ENCODE measurements at places on chromosomes 5 and 9. TPM values are rescaled to one million over a fixed set of nuclear protein-coding genes. Genes with fewer than 3 reads are reported as not detected.

The NHP2 gene
- total RNA-seq, result 49.6 TPM

The TAS2R1 gene
- total RNA-seq, result not detected

- DNase-seq, result no peak
Observed at GRCh38 chr9:121217609-121218292, 16.1 kb upstream of the RAB14 start.

DNA sequence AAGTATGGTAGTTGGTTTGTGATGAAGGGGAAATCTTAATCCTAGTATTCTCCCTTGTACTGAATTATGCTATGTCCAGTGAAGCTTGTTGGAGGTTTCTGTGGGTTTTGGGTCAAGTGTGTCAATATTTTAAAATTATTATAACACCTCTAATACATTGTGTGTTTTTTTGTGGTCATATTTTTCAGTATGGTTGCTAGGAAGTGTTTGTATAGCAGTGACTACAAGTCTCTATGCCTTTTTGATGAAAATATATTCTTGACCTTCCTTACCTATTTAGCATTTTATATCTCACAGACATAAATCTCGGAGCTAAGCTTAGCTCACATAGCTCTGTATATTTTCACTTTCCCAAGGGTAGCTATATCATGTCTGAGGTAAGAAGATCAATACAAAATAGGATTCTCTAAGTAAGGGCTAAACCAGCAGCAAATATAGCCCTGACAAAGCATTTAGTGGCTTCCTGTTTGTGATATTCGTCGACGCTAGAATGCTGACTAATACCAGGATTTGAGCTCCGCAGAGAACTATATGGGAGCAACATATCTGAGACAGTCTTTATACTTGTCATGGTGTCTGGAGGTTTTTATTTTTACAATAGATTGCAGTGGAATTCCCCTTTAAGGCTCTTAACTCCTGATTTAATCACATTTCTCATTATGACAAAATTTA, 82.3 kb downstream of the MACIR start:
- DNase-seq, result no peak

The GLDC gene
- not detected for total RNA-seq

- DNase-seq, result no peak
Observed at GRCh38 chr5:99019254-99019653, 90.4 kb upstream of the CHD1 start.

DNA sequence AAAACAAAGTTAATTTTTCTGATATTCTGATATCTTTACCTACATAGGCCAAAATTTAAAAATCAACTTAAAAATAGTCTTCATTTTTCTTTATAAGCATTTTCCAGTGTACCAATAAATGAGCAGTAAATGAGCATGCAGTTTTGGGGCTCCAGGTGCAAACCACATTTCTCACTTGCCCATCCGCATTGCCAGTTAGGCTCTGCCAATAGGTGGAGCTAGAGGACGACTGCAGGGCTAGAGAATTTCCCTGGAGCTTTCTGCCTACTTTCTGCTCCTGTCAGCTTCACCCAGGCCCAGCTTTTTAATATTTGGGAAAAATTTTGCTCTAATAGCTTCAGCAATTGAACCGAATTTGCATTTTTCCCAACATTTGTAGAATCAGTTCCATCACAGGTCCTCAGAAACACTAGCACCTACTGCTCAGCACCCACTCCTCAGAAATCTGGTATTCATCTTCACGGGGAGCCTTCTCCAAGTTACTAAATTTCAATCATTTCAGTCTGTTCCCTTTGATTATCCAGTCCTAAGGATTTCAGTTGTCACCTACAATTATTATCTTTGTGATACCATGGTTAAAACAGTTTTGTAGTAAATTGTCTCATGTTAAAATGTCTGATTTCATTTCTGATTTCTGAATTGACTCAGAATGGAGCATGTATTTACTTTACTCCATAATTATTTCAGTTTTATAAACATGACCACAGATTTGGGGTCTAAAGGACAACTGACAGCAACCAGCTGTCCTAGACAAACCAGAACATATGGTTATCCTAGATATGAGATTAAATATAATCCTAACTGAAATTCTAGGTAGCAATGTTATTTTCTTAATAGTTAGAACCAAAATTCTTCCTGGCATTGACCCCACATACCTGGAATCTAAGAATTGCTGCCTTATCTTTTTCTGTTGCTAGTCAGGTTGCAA, 104.6 kb upstream of the FAM174A start:
- peak; percentile 54 for DNase-seq

The MXD3 gene
- 8.5 TPM for total RNA-seq

- no peak for DNase-seq
Observed at GRCh38 chr5:113038714-113039113, 62.1 kb downstream of the DCP2 start.

- DNase-seq, result no peak
Observed at GRCh38 chr5:39650008-39650762, 225.4 kb upstream of the DAB2 start.

GRCh38 chr5:12246036-12246435, 341.8 kb upstream of the CTNND2 start:
- DNase-seq, result no peak

DNA sequence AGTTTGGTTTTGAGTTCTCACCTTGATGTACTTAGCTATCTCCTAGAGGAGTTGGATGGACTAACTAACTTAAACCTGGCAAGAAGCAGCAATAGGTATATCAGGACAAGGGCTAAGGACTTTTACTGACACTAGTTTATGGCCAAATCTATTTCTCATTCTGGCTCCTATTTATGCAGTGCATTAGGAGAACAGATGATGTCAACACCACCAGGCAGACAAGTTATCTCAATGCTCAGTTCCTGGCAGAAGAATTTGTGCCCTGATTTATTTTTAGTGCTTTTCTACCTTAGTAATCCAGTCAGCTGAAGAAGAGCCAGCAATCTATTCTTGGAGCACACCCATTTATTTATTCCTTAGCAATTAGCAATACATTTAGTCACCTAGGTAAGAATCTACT, 30.7 kb upstream of the MYOT start:
- no peak for DNase-seq

DNA sequence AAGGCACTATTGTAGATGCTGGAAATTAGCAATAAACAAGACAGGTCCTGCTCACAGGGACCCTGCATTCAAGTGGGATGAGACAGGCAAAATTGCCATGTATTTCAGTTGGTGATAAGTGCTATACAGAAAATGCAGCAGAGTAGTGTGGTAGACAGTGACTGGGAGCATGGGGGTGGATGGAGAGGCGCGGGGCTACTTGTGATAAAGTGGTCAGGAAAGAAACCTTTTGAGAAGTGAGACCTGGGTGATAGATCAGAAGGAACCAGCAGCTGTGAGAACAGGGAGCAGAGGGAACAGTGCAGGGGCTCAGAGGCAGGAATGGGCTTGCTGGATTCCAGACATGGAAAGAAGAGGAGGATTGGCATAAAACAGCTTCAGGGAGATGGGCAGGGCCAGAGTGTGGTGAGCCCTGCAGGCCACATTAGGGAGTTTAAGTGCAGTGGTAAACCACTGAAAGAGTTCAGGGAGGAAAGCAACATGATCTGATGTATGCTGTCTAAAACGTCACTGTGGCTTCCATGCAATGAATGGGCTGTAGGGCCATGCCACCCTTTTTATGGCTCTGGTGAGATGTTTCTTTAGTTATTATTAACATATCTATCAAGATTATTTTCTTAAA, 7.3 kb downstream of the CRHBP start:
- no peak for DNase-seq

The GALNT12 gene
- 7.9 TPM for total RNA-seq

The KIF24 gene
- 0.14 TPM for total RNA-seq

- no peak for DNase-seq
Observed at GRCh38 chr5:93225748-93226147, 355.3 kb downstream of the NR2F1-AS1 start.

DNA sequence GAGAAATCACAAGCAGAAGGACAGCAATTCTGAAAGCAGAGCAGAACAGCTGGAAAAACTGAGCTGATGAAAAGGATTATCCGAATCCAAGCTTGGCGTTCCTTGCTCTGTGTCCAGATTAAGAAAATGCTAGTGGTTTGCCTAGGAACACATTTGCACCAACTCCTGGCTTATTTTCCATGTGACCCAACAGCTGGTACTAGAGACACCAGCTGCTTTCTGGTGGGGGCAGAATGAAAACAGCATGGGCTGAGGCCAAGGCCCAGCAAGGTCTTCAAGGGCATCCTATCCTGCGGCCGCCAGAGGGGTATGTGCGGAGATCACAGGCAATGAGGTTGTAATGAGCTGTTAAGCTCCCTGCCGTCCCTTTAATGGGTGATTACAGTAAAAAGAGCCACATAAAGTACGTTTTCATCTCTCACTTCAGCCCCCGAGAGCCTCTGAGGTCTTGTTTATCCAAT, 131.5 kb downstream of the DOCK8 start:
- no peak for DNase-seq

The SLC46A2 gene
- total RNA-seq, result not detected

The NUTM2G gene
- not detected for total RNA-seq

- DNase-seq, result no peak
Observed at GRCh38 chr9:108382310-108382709, 473.5 kb downstream of the ACTL7B start.

DNA sequence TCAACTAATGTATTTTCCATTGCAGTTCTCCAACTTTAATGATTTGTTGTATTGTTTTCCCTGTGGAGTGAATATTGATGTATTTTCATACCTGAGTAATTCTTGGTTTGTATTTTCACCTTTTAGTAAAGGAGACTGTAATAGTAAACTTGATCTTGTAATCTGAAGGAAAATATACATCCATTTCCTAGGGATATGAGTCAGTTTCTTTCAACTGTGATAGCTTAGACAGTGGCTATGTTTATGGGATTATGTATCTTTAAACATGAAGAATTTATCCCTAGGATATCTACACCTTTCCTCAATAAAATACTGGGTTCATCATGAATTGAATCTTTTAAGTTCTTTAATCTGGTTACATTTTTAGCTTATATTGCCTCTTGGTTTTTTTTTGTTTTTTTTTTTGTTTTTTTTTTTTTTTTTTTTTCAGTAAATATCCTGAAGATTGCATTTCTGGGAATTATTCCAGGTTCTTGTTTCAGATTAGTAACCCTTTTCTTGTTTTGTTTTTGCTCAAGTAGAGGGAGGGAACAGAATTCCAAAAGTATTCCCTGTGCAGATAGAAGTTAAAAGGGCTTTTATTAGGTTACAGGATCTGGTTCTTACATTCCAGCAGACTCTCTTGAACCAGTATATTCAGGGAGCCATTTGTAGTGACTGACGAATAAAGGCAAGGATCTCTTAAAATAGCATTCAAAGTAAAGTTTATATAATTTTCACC, 7.1 kb downstream of the WDR36 start:
- DNase-seq, result no peak

DNA sequence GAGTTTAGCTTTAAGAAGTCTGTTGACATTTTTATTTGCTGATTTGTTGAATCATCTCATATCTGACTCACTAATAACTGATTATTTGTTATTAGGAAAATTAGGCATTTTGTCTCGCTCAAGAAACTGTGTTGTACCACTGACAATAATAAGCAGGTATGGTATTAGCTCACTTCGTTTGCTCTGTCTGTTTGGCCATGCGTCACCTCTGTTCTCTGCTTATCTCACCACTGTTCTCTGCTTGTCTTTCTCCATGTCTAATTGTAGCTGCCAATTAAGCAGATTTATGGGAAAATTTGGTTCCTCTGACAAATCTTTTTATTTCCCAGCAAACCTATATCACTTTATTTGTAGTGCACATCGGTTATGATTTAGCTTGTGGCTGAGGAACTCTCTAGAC, 138.9 kb downstream of the WDR41 start:
- DNase-seq, result no peak

GRCh38 chr9:748861-749497, 92.5 kb upstream of the DMRT1 start:
- no peak for DNase-seq

The CCDC192 gene
- not detected for total RNA-seq

DNA sequence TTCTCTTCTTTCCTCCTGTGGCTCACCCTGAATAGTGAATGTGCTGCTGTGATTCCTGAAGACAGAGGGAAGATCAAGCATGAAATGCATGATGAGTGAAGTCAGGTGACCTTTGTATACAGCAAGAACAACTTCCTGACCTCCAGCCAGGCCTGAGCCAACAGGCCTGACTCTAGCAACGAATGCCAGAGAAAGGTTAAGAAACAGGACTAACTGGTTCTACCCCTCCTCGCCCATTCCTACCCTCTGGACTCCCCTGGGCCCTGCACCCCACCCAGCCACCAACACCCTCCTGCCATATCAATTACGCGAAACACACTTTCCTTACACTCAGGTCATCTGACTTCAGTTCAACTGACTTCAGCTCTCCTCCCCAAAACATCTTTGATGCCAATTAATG, 4.9 kb downstream of the SUSD1 start:
- DNase-seq, result no peak

The HOMER1 gene
- 3.2 TPM for total RNA-seq

DNA sequence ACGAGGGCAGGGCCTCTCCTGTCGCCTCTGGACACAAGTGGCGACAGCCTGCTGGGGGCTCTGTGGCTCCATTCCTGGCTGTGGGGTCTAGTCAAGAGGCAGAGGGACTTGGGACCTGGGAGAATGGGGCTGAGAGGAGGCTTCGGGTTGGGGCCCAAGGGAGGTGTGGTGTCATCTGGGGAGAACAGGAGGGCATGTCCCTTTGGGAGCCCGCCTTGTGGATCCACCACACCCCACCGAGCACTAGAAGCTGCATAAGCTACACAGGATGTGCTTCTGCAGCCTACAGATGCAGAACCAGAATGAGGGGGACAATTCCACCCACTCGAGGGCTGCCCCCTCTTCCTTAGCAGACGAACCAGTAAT, 3.9 kb upstream of the MAN1B1 start:
- no peak for DNase-seq

DNA sequence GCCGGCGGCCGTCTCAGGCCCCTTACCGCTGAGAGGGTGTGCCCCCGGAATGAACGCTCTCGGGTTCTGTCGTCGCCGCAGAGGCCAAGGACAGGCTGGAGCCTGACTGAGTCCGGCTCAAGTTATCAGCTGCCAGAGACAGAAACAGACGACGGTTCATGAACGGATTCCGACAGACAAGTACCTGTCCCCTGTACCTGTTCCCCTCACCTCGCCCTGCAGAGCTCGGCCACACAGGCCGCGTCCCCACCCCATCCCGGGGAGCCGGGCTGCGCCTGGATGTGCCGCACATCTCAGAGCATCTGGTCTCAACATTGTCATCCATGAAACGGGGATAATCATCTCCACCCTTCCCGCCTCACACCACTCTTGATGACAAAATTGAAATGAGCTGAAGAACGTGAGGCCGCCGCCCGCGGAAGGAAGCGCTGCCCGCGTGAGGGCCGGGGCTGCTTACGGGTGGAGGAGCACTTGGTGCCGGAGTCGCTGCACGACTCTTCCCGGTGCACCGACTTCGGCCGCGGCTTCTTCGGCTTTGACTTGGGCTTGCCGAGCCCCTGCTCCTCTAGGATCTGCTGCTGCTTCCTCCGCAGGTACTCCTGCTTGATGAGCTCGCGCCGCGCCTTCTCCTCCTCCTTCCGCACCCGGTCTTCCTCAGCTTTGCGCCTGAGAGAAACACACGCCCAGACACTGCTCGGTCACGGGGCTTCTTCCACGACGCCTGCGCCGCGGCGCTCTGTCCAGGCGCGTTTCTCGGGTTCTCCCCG, 89.2 kb downstream of the CAMSAP1 start:
- DNase-seq, result no peak

The STING1 gene
- total RNA-seq, result 57.8 TPM

Measured in CD8-positive, alpha-beta T cell (primary cell).